ENCODE measurements at places on chromosomes 2 and 18.
A peak's percentile ranks its signal among the peaks of the same experiment; 100 is the strongest.

- no peak for DNase-seq
These were observed 72.3 kb downstream of the AFF3 start for GRCh38 chr2:100070078-100070477.

GRCh38 chr2:234024304-234024703 lies 26.2 kb upstream of the SPP2 start:
- no peak for DNase-seq

DNA sequence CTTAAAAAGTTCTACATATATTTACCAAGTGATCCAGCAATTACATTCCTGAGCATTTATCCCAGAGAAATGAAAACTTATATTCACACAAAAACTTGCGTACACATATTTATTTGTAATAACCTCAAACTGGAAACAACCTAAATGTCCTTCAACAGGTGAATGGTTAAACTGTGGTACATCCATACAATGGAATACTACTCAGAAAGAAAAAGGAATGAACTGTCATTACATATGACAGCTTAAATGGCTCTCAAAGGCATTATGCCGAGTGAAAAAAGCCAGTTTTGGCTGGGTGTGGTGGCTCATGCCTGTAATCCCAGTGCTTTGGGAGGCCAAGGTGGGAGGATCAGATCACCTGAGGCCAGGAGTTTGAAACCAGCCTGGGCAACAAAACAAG lies 79.1 kb upstream of the DYNC1I2 start:
- DNase-seq = no peak

DNA sequence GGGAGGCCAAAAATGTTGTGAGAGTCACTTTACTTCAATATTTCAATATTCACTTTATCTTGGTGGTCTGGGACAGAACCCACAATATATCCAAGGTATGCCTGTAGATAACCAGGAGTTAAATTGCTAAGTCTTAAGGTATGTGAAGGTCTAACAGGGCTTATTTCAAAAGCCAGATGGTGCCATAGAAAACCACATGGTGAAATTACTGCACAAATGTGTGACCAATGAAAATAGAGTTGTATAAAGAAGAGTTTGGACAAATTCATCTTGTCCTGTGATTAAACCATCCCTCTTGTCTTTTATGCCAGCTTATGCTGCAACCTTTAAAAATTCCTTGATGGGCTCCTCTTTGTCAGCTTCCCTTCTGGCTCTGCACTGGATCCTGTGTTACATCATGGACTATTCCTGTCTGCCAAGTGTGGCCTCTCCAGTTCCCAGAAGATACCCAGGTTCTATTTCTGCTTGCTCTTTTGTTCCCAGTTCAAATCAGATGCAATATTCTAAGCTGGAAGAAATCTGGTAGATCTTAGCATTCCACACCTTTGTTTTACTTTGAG lies 46.8 kb downstream of the ANTXR1 start:
- no peak for DNase-seq

DNA sequence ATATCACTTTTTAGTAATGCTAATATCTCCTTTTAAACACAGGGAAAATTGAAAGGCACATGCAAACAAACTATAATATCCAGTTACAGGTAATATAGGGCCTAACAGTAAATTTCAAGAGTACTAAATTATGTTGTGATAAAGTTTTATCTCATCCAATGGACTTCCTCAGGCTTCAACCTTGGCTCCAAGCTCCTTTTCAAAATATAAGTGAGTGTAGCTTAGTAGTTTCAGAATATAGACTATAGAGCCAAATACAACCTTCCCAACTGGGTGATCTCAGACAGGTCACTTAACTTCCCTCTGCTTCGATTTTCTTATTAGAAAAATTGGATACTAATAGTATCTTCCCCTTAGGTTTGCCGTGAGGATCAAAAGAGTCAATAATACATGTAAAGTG lies 93.5 kb upstream of the PARD3B start:
- no peak for DNase-seq

DNA sequence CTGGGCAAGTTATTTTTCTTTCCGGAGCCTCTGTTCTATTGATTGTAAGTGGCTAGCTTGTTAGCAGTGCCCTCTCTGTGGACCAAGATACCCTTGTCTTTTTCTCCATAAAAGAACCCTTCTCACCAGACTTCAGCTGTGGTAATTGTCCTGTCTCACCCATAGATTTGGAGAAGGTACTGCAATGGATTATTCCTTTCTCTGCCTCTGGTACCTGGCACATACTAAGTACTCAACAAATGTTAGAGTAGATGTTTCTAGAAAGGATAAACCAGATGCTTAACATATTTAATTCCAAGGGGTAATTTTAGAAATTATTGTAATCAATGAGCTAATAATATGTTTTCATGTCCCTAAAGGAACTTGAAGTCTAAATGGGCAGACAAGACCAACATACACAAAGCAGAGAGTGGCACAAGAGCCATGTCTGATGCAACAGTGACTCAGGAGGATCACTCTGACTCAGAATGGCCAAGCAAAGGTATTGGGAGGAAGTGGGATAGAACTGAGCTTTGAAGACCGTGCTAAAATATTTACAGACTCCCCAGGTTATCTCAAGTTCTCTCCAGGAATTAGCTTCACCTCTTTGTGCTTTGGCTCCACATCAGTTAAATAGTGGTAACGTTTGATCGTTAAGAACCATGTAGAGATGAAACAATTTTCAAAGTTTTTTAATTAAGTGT lies 129.7 kb upstream of the OSR1 start:
- DNase-seq = no peak

GRCh38 chr2:86105969-86106945 lies at the start of gene PTCD3:
Gene PTCD3 (plus strand): TSS chr2:86106235. CDS start chr2:86106248, 13 bp downstream.
- DNase-seq = no peak

- DNase-seq = no peak
These were observed 103.4 kb downstream of the TNS1 start for GRCh38 chr2:217899231-217900009.

- no peak for DNase-seq
These were observed 26.3 kb upstream of the CRIM1 start for GRCh38 chr2:36329251-36329650.

DNA sequence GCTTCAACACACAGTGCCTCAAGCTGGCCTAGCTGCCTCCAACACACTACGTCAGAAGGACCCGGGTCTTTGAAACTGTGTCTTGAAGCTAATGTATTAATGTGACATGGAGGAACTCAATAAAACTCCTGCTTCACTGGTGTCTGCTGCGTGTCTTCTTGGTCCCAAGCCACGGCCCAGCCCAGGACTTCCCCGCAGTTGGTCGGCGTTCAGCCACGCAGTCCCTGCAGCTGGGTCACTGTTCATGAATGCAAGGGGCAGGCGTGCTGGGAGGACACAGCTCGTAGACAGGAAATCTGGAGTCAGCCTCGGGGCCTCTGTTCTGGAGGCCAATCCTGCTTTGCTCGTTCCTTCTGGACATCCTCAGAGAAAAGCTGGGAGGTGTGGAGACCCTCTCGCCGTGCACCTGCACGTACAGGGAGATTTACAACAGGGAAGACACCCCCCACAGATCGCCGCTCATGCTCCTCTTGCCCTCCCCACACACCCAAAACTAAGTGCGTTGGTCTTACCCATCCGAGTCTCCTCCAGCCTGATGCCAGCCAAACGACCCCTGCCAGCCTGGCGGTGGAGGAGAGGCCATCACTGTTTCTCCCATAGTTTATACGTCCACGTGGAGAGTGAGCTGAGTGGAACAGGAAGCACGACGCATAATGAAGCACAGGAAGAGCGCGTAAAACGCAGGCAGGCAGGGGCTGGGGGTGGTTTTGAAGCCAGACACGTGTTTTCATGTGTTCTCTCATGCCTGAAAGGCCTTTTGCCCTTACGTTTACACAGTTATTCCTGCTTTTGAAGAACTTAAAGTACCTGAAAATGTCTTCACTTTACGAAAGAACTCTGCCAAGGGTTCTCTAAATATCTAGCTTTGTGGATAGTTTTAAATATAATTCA lies 39.7 kb downstream of the ADI1 start:
- DNase-seq = no peak

DNA sequence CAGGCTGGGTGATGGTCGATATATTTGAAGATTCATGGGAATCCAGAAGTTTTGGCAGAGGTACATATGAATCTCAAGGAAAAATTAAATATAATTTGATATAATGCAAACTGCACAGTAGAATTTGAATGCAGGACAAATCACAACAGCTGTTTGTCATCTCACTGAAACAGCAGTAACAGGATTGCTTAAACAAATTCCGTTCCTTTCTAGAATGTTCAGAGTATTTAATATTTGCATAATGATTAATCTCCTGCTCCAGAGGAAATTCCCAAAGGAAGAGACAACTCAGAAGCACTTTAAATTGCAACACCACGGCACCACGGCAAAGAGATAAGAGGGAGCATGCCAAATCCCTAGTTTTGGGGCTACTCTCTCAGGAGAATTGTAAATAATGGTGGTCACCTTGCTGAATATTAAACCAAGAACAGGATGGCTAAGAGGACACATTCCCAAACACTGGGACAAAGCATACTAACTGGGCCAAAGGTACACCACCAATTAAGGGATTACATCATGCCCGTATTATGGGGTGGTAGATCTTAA lies 67.8 kb upstream of the MAP4K3 start:
- DNase-seq = peak; percentile 27

DNA sequence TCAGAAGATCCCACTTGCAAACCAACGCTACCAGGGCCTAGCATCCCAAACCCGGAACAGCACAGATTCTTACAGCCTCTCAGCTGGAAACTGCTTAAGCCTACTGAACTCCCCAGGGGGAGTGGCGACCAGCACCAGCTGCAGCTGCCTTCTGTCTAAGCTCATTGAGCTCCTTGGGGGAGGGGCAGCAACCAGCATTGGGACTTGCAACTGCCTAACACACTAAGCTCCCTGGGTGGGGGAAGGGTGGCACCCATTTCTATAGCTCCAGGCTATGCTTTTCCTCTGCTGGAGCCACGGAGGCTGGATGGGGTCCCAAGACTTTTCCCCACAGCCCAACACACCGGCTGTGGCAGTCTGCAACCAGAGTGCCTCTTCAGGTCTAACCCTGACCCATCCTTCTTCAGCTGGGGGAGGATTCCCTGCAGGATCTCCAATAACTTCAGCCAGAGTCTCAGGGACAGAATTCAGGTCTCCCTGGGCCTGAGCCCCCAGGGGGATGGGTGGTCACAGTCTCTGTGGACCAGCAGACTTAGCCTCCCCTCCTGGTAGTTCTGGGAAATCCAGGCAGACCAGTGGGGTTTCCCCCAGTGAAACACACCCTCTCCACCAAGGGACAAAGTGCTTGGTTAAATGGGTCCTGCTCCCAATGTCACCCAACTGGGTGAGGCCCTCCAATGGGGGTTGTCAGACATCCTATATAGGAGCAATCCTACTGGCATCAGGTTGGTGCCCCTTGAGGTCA lies 45.9 kb upstream of the ITGA4 start:
- DNase-seq = no peak

- no peak for DNase-seq
These were observed 40.2 kb upstream of the BMPR2 start for GRCh38 chr2:202335791-202336467.

DNA sequence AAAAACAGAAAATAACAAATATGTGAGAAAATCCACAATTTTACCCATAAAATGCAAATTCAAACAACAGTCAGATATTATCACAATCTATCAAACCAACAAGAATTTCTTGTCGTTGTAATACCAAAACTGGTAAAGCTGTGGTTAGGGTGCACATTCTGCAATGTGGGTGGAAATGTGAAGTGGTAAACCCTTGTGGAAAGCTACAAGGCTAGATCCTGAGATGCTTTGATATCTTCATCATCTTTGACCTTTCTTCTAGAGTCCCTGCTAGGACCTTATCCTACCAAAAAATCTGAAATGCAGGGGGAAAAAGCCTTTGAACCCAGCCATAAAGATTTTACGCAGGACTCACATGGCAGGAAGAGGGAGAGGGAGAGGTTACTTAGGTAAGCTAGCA lies 17.2 kb upstream of the ATG16L1 start:
- DNase-seq = no peak

DNA sequence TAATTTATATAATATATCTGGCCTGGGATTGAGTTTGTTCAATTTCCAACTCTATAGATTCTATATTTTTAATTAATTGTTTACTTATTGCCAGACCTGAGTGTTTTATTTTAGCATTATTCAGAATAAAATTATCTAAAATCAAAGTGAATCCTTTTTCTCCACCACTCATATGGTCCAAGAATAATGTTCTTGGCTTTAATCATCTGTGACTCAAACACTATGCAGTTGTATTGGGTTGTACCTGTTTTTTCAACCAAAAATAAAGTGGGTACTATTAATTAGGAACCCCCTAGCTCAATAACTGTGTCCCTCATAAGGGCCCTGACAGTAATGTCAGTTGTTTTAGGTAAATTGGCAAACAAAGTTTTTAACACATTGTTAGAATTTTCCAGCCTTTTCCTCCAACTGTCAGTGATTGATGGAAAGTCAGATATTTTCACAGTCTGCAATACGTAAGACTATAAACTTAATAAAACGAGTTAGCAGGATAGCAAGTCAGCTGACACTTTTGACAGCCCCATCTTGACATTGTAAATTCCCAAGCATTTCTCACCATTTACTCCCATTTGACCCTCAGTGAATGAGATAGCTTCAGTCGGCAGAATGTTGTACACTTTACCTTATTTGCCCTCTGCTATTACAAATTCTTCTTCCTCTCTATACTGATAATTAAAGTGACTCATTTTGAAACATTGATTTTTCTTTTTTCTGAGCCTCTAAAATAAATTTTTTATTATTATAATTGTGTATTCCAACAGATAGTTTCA lies 587.4 kb downstream of the METTL4 start:
- DNase-seq = no peak

GRCh38 chr2:129762386-129763189 lies 216.9 kb upstream of the RAB6C start:
- no peak for DNase-seq

DNA sequence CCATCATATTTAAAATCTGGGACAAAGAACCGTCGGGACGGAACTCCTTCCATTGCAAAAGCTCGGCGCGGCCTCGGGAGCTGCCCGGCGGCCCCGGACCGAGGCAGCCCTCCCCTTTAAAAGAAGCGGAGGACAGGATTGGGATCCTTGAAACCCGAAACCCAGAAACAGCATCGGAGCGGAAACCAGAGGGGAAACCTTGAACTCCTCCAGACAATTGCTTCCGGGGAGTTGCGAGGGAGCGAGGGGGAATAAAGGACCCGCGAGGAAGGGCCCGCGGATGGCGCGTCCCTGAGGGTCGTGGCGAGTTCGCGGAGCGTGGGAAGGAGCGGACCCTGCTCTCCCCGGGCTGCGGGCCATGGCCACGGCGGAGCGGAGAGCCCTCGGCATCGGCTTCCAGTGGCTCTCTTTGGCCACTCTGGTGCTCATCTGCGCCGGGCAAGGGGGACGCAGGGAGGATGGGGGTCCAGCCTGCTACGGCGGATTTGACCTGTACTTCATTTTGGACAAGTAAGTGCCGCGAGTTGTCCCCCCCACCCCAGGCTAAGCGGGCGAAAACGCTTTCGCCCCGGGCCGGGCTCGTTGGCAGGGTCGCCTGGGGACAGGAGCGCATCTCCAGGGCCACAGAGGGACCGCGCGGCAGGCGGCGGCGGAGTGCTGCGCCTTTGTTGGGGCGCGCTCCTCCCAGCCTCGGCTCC lies at the start of gene ANTXR1:
ANTXR1 (plus strand) TSS at position 38 of the 698 bp plus-strand sequence; CDS start at position 359, 321 bp downstream.
- peak; percentile 93 for DNase-seq

GRCh38 chr2:120866483-120867140 lies 130.9 kb downstream of the GLI2 start:
- no peak for DNase-seq
